Stimulated activated CD4-positive, alpha-beta T cell treated with anti-CD3 and anti-CD28 coated beads, Interleukin-4, amount 100 ng/mL, for 48 hours (primary cell): ENCODE measurements at places on chromosomes 5 and 9.

GRCh38 chr5:169027501-169028061 is 273.4 kb downstream of the SLIT3 start:
- no peak for DNase-seq

- DNase-seq, result no peak
These were observed 93.6 kb downstream of the CAMSAP1 start for GRCh38 chr9:135813671-135814290.

GRCh38 chr5:96537386-96537785 is 104.3 kb upstream of the PCSK1 start:
- DNase-seq, result no peak

DNA sequence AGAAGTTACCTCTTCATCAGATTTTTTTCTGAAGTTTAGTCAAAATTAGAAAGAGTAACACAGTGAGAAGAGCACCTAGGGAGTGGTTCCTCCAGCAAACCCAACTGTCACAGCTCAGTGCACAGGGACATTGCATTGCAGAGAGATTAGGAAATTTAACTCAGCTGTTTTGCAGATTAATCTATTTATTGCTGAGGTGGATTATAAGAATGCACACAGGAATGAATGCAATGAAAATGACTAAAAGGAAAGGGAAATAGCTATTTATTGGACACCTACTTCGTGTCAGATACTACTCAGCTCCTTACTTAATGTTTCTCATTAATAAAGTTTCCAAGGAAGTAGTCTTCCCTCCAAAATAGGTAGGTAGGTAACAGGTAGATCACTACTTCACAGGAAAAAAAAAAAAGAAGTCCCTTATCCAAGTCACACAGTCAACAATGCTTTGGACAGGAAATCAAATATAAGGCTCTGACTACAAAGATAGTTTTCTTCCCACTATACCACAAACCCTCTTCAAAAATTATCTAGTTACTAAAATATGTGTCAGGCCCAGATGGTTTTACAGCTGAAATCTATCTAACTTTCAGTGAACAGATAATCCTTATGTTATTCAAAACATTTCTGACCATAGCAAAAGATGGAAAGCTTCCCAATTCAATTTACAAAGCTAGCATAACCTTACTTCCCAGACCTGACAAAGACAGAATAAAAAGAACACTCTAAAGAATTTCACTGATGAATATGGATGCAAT is 442.2 kb upstream of the MPDZ start:
- DNase-seq, result no peak

DNA sequence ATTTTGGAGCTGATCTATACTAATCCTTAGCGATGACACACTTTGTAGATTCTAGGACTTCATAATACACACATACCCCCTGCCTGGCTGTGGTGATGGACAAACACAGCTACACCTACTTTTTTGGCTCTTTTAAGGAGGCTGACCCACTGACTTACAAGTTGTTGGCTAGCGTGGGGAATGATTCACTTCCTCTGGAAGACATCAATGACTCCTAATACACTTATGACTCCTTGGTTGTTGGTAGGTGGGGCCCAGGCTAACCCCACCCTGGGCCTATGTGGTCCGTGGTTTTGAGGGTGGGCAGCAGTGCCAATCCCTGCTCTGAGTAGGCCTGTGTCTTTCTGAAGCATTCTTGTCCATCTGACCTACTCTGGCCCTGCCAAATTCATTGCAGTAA is 144.4 kb downstream of the SLC12A2 start:
- no peak for DNase-seq

GRCh38 chr9:33124751-33125381 is 42.3 kb downstream of the B4GALT1 start:
- no peak for DNase-seq

GRCh38 chr5:133962801-133963476 is 5.5 kb downstream of the C5orf15 start:
- no peak for DNase-seq

- DNase-seq, result no peak
These were observed 30.4 kb downstream of the TBC1D2 start for GRCh38 chr9:98225015-98225442.

DNA sequence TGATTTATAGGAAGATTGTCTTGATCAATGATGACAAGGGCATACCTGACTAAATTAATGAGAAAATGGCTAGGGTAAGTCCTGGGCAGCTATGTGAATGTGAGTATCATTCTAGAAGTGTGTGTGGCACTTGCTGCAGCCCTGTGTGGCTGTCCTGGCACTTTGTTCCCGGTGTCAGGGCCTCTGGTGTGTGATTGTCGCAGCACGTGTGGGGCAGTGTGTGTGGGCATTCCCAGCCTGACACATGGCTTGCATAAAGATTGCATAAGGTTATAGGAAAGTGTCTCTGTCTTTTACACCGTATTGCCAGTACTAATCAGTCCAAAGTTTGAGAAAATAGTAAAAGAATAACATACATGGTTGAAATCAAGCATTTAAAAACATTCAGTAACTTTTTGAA is 74.4 kb downstream of the TRIO start:
- DNase-seq, result no peak

GRCh38 chr9:74784506-74784905 is 103.2 kb downstream of the TRPM6 start:
- DNase-seq, result no peak

- DNase-seq, result peak; percentile 0
These were observed 3.5 kb upstream of the ZNF366 start for GRCh38 chr5:72510610-72511181.

GRCh38 chr5:148314187-148314586 is 2.0 kb downstream of the SPINK7 start:
- DNase-seq, result no peak

- no peak for DNase-seq
These were observed 152.6 kb downstream of the MED27 start for GRCh38 chr9:131927091-131927490.

DNA sequence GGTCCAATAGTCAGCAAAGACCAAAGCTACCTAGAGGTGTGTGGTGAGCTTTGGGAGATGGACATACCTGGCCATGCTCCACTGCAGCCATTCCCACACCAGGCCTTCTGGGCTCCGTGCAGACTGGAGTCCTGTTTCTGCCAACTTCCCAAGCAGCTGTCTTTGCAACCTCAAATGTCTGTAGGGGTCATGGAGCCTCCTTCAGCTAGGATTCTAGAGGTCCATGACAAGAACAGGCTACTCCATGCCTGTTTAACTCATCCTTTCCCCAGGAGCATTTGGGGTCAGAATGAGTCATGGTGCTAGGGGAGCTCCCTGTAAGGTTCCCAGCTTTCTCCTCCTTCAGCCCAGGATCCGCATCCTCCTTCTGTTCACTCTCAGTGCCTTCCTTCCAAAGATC is 17.1 kb downstream of the VPS13A start:
- no peak for DNase-seq

GRCh38 chr5:142931896-142932686 is 161.9 kb downstream of the ARHGAP26 start:
- no peak for DNase-seq

- no peak for DNase-seq
These were observed 11.3 kb downstream of the C9orf50 start for GRCh38 chr9:129609486-129610212.

DNA sequence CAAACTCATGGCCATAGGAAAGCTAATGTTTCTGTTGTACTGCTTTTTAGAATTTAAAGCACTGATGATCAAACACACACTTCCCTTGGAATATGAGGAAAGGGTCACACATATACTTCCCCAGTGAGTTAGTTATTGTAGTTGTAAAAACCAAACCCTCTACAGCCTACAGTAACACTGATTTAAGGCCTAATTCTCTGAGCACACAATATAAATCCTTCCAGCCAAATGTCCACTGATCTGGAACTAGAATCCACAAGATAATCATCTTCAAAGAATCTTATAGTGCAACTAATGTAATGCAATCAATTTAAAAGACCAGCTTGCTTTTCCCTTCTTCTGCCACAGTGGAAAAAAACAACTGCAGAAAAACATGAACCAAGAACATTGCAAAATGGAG is 219.3 kb downstream of the CAAP1 start:
- no peak for DNase-seq

- no peak for DNase-seq
These were observed 136.3 kb upstream of the SMARCA2 start for GRCh38 chr9:1878811-1879210.

GRCh38 chr9:112380102-112380824 is at the start of gene HSDL2:
Gene HSDL2, plus strand, starts transcription at chr9:112380108. Its CDS starts 56 bp downstream, at chr9:112380164.
- no peak for DNase-seq

GRCh38 chr9:75892216-75892911 is 1.9 kb downstream of the PCSK5 start:
- DNase-seq, result peak; percentile 32
